ENCODE measurements at places on chromosomes 3 and 15. TPM values are rescaled to one million over a fixed set of nuclear protein-coding genes. Genes with fewer than 3 reads are reported as not detected.

COPG1 gene
- 490 TPM for total RNA-seq

ARHGAP31 gene
- 5.1 TPM for total RNA-seq

NR2E3 gene
- not detected for total RNA-seq

NAA80 gene
- 1.8 TPM for total RNA-seq

C2CD4B gene
- total RNA-seq = 0.68 TPM

GMNC gene
- not detected for total RNA-seq

A4GNT gene
- not detected for total RNA-seq

NR2F2 gene
- total RNA-seq = 8.5 TPM

ROPN1 gene
- not detected for total RNA-seq

RLBP1 gene
- total RNA-seq = not detected

GOLGA6D gene
- total RNA-seq = not detected

SNX33 gene
- total RNA-seq = 11.1 TPM

ECE2 gene
- not detected for total RNA-seq

HESX1 gene
- total RNA-seq = not detected

APH1B gene
- 9.7 TPM for total RNA-seq

FBXO22 gene
- total RNA-seq = 67.9 TPM

CEP152 gene
- total RNA-seq = 5.4 TPM

THSD4 gene
- 13.7 TPM for total RNA-seq

PRSS50 gene
- total RNA-seq = not detected

PPP1R14D gene
- not detected for total RNA-seq

ASB14 gene
- not detected for total RNA-seq

RTP1 gene
- total RNA-seq = under 0.01 TPM

CYP8B1 gene
- total RNA-seq = not detected

RBP2 gene
- not detected for total RNA-seq

ACKR4 gene
- total RNA-seq = 27.6 TPM

BTLA gene
- not detected for total RNA-seq

USP8 gene
- 32.3 TPM for total RNA-seq

GOLGA8B gene
- 17.1 TPM for total RNA-seq

ALCAM gene
- 29.7 TPM for total RNA-seq

CHRM5 gene
- 0.15 TPM for total RNA-seq

CTXND1 gene
- not detected for total RNA-seq

BSN gene
- total RNA-seq = under 0.01 TPM

SEMA5B gene
- under 0.01 TPM for total RNA-seq

POLG gene
- total RNA-seq = 69.8 TPM

FHIT gene
- 0.38 TPM for total RNA-seq

NPAP1 gene
- total RNA-seq = not detected

NPHP3 gene
- total RNA-seq = 10.7 TPM

CAMK1 gene
- total RNA-seq = 36.4 TPM

CD200 gene
- 24.0 TPM for total RNA-seq

CNTN6 gene
- not detected for total RNA-seq

KIF15 gene
- 3.5 TPM for total RNA-seq

GP9 gene
- total RNA-seq = not detected

KLHL25 gene
- 4.9 TPM for total RNA-seq

CISH gene
- total RNA-seq = 0.94 TPM

HTR3E gene
- not detected for total RNA-seq

FAM3D gene
- not detected for total RNA-seq

CPLX3 gene
- total RNA-seq = not detected

PLEKHO2 gene
- 12.6 TPM for total RNA-seq

LRRC3B gene
- total RNA-seq = not detected

ZNF654 gene
- total RNA-seq = 14.3 TPM

WDR93 gene
- total RNA-seq = not detected

B3GNT5 gene
- total RNA-seq = 1.4 TPM

CLEC3B gene
- 46.7 TPM for total RNA-seq

DOCK3 gene
- 0.12 TPM for total RNA-seq

PP2D1 gene
- not detected for total RNA-seq

TEX55 gene
- not detected for total RNA-seq

MORC1 gene
- total RNA-seq = not detected

CPNE9 gene
- total RNA-seq = not detected

WNT7A gene
- total RNA-seq = 0.60 TPM

Measured in smooth muscle cell of the coronary artery (primary cell).